Fibroblast of lung (primary cell): ENCODE measurements at places on chromosomes 1 and 21. TPM values are rescaled to one million over a fixed set of nuclear protein-coding genes. Genes with fewer than 3 reads are reported as not detected.

The FAM167B gene
- 2.1 and 3.1 TPM in 2 replicates for total RNA-seq

The C1orf226 gene
- under 0.01 and 0.33 TPM in 2 replicates for total RNA-seq

The NUDC gene
- 19.5 and 21.5 TPM in 2 replicates for total RNA-seq

The DISP3 gene
- under 0.01 TPM in 1 of 2 replicates, not detected in the other for total RNA-seq

The CCDC18 gene
- 15.4 and 17.2 TPM in 2 replicates for total RNA-seq

The LAX1 gene
- not detected in 2 replicates for total RNA-seq

The OR2T29 gene
- not detected in 2 replicates for total RNA-seq

The AMY1C gene
- not detected in 2 replicates for total RNA-seq

The PDZK1IP1 gene
- not detected in 2 replicates for total RNA-seq

The PCBP3 gene
- total RNA-seq: 1.7 and 5.1 TPM in 2 replicates

The TLCD4 gene
- total RNA-seq: 0.51 and 2.1 TPM in 2 replicates

The OLIG2 gene
- not detected in 2 replicates for total RNA-seq

The ZNHIT6 gene
- 11.6 and 15.5 TPM in 2 replicates for total RNA-seq

The CFHR5 gene
- total RNA-seq: not detected in 2 replicates

The CYP4Z1 gene
- not detected in 2 replicates for total RNA-seq

The CD1E gene
- total RNA-seq: not detected in 2 replicates

The COL11A1 gene
- 0.26 and 8.9 TPM in 2 replicates for total RNA-seq

The TOR1AIP2 gene
- total RNA-seq: 61.4 and 81.9 TPM in 2 replicates

The GBP2 gene
- 70.7 and 96.8 TPM in 2 replicates for total RNA-seq

The TNFRSF1B gene
- 23.9 and 24.8 TPM in 2 replicates for total RNA-seq

The RIIAD1 gene
- total RNA-seq: not detected in 2 replicates

The S100A2 gene
- 1.5 and 3.6 TPM in 2 replicates for total RNA-seq

The TAL1 gene
- total RNA-seq: under 0.01 TPM in 1 of 2 replicates, not detected in the other
